NCI-H524 treated with DMSO at 0.1 percent for 48 hours (cell line): ENCODE measurements at places on chromosomes 13 and 19.

DNA sequence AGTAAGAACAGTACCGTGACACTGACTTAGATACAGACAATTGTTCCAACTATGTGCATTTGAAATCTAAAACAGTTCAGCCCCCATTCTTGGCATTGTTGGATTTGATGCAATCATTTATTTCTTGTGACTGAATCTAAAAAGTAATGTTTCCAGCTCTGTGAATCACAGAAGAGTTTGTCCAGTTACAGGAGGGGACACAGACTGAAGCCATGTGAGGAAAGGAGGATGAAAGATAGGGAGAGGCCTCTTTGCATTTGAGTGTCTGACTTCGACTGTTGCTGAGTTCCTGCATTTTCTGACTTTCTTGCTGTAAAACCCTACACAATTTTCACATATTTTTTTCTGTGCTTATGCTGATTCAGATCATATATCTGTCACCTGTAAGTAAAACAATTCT, 179.3 kb upstream of the PCDH17 start:
- DNase-seq = no peak

DNA sequence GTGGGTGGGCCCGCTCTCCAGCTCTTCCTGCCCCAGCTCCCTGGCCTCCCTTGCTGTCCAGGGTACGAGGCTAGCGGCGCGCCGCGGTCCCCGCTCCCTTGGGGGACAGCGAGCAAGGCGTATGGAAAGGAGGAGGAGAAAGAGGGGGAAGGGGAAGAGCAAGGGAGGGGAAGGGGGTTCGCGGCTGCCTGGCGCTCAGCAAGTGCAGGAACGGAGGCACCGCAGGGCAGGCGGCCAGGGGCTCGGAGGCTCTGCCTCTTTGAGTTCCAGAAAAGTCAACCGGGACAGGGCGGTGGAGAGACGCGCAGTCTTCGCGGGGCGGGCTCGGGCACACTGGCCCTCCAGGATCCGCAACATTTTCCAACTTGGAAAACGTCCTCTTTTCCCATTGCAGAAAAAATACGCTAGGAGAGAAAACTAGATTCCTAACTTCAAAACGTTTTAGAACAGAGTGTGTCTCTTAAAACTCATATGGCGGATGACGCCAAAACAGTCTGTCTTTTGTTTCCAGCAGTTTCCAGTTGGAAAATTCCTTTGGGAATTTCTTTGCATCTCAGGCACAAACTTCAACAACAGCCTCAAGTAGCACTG, 23.1 kb upstream of the TNFRSF19 start:
- DNase-seq = no peak

- DNase-seq = no peak
These were observed 6.6 kb downstream of the GADD45B start for GRCh38 chr19:2482354-2483038.

- DNase-seq = no peak
These were observed 110.5 kb downstream of the LRCH1 start for GRCh38 chr13:46663206-46664037.

GRCh38 chr13:31081316-31081715, 80.4 kb downstream of the HSPH1 start:
- DNase-seq = no peak

GRCh38 chr19:58059003-58059670, at the start of gene ZNF135:
ZNF135 (plus strand) TSS chr19:58059282; CDS start chr19:58060003, 721 bp downstream.
- DNase-seq = peak; percentile 34

GRCh38 chr19:9936326-9937000, at the start of gene OLFM2:
OLFM2 (minus strand) TSS chr19:9936515; CDS start chr19:9936366, 149 bp downstream.
- no peak for DNase-seq
